ENCODE measurements at places on chromosomes 3 and 15.

DNA sequence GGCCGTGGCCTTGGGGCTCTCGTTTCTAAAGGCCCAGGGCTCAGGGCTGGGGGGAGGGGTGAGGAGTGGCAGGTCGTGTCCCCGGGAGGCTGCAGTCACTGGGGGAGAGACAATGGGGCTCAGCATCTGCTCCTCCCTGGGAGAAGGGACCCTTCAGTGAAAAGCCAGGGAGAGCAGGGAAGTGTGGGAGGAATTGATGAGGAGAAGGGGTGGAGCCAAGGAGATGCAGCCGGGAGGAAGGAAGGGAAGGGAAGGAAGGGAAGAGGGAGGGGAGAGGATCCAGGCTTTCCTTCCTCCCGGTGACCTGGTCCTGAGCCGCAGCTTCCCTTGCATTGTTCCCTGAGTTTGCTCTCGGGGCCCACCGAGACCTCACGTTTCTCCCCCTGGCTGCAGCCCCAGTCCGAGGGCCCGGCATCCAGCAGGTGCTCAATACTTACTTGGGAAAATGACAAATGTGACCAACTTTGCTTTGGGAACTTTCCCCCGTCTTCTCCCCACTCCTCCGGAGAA, 1.4 kb upstream of the ZNF710 start:
- no peak for DNase-seq

GRCh38 chr15:74168711-74169126, 4.8 kb upstream of the ISLR start:
- no peak for DNase-seq

DNA sequence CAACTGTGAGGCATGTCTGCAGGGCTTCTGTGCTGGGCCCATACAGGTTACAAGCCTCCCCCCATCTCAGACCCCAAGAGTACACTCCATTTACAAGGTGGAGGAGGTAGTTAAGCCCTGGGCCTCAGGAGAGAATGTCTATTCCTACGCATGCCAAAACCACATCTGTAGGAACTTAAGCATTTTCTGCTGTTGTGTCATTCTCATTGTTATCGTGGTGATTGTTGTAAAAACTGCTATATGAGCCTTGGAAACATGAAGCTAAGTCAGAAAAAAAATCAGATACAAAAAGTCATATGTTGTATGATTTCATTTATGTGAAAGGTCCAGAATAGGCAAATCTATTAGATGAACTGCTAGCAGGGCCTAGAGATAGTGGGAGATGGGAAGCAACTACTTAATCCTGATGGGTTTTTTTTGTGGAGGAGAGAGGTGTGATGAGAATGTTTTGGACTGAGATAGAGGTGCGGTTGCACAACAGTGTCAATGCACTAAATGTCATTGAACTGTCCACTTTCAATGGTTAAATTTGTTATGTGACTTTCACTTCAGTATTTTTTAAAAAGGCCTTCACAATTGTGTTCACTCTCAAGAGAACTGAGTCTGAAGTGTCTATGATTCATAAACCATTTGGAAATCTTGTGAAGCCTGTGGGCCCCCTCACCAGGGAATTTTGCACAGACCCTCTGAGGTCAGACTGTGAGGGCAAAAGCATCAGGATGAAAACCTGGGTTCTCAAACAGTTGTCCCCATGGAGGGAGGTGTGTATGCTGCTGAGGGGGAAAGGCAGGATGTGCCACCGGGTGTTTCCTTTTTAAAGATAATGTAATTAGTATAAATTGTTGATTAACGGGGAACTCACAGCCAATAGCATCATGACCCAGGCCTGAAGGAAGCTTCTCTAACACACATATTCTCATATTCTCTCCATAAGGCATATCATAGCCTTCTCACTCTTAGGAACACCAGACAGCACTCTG, 3.2 kb downstream of the RTP3 start:
- DNase-seq, result no peak

DNA sequence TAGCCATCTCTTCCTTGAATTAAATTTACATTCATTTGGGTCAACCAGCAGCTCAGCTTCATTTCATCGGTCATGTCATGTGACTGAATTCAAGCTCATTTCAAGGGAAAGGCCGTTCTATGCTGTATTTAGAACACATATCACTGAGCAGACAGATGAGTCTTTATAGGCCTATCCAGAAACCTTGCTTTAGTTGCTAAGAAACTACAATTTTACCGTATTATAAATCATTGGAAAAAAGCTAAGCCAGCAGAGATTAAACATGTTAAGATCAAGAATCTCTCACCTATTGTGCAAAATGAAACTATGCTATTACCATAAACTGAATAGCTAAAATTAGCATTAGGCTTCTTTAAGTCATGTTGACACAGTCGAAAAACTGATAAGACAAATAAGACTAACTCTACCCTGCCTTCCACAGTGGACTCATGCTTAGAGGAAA, 2.2 kb downstream of the NPTN start:
- no peak for DNase-seq

GRCh38 chr3:195410546-195410945, 32.3 kb downstream of the ACAP2 start:
- DNase-seq, result no peak

DNA sequence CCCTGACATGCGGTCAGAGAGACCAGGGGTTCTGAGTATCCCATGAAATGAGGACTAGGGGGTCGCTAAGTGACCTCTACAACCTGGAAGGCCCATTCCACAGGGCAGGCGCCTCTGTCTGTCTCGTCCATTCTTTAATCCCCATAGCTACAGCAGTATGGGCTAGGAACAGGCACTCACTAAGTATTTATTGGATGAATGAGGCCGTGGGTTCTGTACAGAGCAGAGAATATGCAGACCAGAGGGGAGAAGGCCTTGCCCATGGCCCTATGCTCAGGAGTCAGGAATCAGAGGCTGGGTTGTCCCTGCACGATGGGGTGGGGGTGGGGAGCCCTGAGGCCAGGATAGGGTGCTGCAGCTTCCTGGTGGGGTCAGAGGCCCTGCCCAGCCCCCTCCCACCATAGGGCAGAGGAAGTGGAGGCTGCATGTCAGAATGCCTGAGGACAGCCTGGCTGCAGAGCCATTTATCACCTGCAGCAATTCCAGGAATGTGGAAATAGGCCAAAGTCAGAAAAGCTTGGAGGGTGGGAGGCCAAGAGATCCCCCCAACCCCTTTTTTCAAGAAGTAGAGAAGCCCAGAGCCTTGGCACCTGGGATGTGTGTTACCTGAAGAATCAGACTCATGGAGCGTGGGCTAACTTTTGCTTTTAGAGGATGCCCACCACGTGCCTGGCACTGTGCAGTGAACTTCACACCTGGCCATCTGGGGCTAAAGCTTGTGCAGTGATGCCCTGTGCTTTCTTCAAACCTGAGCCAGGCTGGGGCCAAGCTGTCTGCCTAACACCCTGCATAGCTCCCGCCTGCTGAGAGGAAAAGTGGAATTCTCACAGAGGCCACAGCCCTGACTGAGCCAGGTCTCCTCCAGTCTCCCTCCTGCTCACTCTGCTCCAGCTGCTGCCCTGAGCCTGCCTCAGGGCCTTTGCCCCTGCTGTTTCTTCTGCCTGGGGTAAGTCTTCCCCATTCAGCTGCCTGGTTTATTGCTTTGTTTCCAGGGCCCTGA, 109.4 kb downstream of the WNT7A start:
- DNase-seq, result no peak
